ENCODE measurements at places on chromosomes 11 and 22. TPM values are rescaled to one million over a fixed set of nuclear protein-coding genes. Genes with fewer than 3 reads are reported as not detected.

DNA sequence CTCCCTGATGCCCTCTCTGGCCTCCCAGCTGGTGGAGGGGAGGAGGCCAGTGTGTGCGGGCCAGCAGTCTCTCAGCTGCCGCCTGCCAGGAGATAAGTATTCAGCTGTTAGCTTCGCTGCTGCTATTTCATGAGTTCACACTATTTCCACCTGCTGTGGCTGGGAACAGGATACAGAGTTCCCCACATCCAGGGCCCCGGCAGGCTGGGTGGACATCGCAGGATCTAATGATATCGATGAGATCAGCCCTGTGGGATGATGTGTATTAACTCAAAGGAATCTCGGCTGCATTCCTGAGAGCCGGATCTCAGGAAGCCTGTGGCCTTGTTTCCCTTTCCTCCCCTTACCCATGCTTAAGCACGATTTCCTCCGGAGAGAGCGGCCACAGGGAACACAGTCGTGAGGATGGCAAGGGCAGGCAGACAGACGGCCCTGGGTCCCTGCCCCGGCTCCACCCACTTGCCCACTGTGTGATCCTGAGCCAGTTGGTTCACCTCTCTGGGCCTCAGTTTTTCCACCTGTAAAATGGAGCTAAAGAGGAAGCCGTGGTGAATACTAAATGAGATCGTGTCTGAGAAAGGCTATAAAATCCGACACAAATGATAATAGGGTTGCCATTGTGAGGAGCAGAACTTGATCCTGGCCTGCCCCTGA is 6.5 kb upstream of the PVALB start:
- no peak for DNase-seq

The NLRP10 gene
- not detected for total RNA-seq

DNA sequence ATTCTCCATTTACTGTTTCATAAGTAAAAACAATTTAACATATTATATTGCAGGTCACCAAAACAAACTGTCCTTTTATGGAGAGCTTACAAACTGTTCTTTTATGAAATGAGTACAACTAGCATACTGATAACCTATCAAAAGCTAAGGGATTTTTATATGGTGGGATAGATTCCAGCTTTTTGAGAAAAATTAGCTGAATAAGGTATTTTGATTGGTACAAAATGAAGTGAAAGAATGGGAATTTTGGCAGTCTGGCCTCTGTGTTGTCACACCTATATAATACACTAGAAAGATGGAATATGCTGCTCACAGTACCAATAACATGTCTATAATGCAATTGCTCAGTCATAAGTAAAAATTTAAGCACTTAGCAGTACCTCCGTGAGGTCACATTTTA is 11.4 kb downstream of the TRAF6 start:
- no peak for DNase-seq

GRCh38 chr11:116545912-116546311 is 226.9 kb downstream of the BUD13 start:
- DNase-seq = no peak
